NCI-H526 (cell line): ENCODE measurements at places on chromosomes 4 and X.

DNA sequence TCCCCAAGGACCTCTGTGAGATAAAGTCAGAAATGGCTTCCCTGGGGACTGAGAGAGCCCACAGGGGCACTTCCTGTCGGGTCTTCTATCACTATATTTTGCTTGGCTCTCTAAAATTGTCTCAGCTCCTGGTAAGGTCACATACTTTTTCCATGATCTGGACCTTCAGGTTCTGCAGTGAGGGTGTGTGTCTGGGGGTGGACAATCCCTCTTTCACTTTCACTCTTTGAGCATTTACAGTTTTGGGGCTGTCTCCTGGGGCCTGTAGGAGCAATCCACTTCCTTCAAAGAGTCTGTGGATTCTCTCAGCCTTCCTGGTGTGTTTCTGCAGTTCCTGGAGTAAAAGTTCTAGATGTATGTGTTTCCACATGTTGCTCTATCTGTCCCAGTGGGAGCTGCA is 335.7 kb downstream of the FSTL5 start:
- no peak for DNase-seq

GRCh38 chr4:126012691-126013290 is 698.0 kb downstream of the FAT4 start:
- no peak for DNase-seq

GRCh38 chr4:2092669-2093053 is 33.5 kb downstream of the NAT8L start:
- DNase-seq = no peak

DNA sequence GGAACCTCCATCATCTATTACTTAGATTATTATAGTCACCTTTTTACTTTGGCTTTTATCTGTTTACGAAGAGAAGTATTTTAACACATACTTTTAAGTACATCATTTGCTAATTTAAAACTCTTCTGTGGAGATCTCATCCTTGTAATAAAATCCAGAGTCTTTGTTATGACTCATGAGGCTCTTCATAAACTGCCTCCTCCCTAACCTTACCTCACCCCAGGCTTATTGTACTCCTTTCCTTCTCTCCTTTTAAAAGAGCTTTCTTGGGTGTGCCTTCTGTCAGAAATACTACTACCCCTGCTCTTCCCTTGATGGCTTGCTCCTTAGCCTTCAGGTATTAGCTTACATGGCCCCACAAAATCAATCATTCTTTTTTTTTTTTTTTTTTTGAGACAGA is 6.6 kb downstream of the ARL9 start:
- no peak for DNase-seq
